ENCODE measurements at places on chromosomes 2 and 18.

GRCh38 chr2:227774011-227774624 is 28.4 kb downstream of the SCYGR8 start:
- DNase-seq, result peak; percentile 14

GRCh38 chr2:197869501-197870111 is 65.2 kb downstream of the PLCL1 start:
- DNase-seq, result peak; percentile 67

- no peak for DNase-seq
Observed at GRCh38 chr2:99936065-99936464, 206.3 kb downstream of the AFF3 start.

GRCh38 chr2:7953195-7953594 is 728.7 kb upstream of the ID2 start:
- DNase-seq, result no peak

- DNase-seq, result no peak
Observed at GRCh38 chr2:8123464-8123863, 558.4 kb upstream of the ID2 start.

DNA sequence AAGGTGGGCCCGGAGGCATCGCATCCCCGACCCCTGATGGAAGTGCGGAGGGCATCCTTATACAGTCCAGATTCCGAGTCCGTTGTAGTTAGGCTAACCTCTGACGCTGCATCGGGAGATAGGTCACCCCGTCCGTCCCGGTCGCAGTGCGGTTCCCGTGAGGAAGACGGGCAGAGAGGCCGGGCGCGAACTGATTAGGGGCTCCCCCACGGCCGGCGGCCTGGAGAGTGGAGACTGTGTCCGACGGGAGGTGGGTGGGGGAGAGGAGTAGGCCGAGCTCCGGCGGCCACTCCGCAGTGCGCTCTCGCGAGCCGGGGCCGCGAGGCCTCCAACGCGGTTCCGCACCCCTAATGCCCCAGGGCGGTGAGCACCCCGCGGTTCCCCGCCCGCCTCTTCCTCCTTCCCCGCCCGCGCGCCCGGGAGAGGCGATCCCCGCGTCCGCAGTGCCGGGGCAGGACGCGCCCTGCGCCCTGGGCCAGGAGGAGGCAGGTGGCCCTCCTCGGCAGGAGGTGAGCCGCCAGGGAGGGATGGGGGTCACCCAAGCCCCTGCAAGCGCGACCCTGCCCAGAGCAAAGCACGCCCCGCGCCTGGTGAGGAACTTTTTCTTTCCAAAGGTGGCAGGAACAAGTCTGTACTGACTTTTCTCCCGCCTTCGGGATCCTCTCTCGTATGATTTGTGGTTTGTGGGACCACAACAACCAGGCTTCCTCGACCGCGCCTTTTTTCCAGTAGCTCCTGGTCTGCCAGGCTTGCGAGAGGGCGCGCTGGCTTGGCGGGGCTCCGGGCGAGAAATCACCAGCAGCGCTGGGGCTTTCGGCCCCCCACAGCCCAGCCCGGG is 1.4 kb upstream of the SP5 start:
- DNase-seq, result no peak
